ENCODE measurements at places on chromosomes 1 and 21.

DNA sequence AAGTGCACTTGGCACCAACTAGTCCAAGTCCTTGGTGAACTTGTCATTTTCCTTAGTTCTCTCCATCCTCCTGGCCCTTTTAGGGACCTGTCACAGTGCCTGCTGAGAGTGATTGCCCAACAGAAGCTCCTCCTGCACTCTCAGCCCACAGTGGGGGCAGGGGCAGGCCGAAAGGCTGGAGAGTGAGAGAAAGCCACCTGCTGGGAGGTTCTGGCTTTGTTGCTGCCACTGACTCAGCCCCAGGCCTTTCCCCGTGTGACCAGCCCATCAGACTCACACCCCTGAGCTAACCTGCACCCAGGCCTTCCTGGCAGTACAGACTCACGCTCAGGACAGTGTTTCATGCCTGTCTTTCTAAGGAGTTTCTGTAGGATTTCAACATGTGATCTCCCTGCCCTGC, 17.1 kb upstream of the PROK1 start:
- no peak for DNase-seq

DNA sequence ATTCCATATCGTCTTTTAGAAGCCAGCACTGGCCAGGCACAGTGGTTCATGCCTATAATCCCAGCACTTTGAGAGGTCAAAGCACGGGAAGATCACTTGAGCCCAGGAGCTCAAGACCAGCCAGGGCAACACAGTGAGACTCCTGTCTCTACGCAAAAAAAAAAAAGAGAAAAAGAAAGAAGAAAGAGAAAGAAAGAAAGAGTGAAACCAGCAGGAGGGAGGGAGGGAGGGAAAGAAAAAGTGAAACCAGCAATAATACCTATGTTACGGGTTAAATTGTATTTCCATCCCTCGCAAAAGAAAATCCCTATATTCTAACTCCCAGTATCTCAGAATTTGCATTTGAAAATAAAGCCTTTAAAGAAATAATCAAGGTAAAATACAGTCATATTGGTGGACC, 10.4 kb downstream of the COP1 start:
- no peak for DNase-seq

DNA sequence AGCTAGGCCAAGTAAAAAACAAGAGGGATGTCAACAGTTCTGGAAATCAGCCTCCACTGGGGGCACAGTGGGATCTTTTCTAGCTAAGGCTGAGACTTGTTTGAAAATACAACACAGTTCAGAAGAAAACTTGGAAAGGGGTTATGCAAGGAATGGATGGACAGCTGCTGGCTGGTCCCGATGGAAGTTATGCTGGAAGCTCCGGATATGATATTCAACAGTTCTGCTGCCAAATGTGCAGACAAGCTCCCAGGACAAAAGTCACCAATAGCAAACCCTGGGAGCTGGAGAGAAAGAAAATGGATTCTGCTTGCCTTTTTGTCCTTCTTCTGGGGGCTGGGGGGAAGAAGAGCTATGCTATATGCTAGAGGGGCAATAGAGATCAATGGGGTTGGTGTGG, 14.3 kb downstream of the LMX1A start:
- no peak for DNase-seq

DNA sequence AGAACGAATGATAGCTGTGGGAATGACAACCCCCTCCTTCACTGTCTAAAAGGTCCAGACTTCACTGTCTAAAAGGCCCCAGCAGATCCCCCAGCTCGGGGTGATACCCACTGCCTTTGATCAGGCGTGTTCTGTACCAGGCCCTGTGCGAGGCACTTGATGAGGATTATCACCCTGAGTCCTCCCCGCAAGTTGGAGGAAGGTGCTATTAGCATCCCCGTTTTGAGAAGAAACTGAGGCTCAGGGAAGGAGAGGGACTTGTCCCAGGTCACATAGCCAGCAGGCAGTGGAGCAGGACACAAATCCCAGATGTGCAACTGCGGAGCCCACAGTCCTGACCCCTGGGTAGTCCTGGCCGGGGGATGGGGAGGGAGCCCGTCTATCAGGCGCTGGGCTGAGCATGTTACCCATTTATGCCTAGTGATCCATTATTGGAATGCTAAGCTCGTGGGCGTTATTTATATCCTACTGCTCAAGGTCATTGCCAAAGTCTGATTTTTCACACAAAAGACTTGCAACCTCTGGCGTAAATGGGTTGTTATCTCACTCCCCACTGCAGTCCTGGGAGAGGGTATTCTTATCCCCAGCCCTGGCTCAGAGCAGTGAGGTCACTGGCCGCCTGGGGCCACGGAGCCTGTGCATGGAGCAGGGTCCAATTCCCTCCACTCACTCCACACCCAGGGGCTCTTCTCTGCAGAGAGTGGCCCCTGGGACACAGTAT, 722.2 kb downstream of the MATN1 start:
- no peak for DNase-seq

GRCh38 chr1:84428235-84428634, 30.0 kb downstream of the DNASE2B start:
- no peak for DNase-seq

DNA sequence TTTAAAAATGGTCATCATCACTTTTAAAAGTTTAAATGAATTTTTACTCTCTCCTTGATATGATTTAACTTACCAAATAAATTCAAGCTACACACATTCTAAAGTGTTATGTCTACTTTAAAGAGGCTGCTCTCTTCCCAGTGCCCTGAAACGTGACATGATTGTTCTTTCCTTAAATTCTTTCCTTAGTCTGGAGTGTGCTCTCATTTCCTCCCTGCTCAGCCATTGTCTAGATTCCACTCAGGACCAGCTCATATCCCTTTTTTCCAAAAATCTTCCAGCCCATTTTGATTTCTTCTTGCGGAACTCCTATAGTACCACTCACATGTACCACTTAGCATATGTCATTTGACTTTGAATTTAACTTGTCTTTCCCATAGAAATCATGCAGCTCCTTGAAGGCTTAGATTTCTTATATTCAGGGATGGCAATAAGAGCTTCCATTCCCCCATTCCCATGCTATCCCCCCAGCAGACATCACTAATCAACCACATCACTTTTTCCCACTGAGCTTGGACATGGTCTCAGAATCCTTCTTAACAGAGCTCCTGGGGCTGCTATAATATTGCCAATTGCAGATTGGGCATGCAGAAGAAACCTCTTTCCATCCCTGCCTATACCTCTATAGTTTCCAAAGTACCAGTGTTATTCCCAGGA, 54.7 kb upstream of the ITPKB start:
- DNase-seq = no peak

DNA sequence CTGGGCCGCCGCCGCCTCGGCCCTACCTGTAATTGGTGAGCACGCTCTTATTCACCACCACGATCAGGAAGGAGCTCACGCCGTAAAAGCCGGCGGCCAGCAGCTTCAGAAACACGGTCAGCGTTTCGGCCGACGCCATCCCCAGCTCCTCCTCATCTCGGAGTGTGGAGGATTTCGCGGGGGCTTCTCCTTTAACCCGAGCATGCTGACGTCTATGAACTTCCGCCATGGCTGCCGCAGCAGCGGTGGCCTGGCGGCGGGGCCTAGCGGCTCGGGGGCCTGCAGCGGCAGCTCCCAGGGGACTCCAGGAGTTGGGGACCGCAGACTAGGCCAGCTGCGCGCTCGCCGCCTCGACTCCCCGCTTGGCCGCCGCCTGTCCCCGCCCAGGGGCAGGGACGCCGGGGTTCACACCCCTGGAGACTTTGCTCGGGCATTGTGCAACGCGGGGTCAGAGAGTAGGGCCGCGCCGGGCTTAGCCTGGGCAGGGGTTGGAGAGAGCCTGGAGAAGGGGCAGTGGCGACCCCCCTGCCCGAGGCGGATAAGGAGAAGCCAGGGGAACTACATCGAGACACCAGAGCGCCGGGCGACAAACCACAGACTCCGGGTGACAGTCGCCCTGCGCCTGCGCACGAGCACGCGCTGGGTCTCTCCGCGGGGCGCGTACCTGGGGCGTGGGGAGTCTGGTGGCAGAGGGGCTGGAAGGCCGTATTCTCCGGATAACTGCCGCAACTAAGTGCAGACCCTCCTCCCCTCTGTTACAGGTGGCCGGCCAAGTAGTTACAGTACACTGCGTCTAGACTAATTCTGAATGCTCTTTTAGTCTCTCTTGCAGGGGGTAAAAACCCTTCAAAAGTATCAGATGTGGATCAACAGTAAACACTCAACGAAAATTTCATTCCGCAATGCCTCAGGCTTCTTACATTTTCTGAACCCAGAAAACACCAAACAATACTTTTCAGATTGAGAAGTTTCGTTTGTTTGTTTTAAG, at the start of gene SLC35D1:
Gene SLC35D1, minus strand, starts transcription at position 364 of the 988 bp plus-strand sequence. Its CDS starts 135 bp downstream, at position 229.
- DNase-seq = peak; percentile 79

Measured in stimulated activated CD4-positive, alpha-beta T cell treated with anti-CD3 and anti-CD28 coated beads, Interleukin-4, amount 100 ng/mL, for 24 hours (primary cell).